Bronchial smooth muscle cell (primary cell): ENCODE measurements at places on chromosomes 4 and X. TPM values are rescaled to one million over a fixed set of nuclear protein-coding genes. Genes with fewer than 3 reads are reported as not detected.

SSX4 gene
- total RNA-seq: not detected in 2 replicates

SPRY1 gene
- 7.5 and 10.4 TPM in 2 replicates for total RNA-seq

DRP2 gene
- total RNA-seq: 1.9 and 2.3 TPM in 2 replicates

CCDC110 gene
- 0.95 and 2.0 TPM in 2 replicates for total RNA-seq

SPON2 gene
- total RNA-seq: 573 and 703 TPM in 2 replicates

NCAPG gene
- 1.4 and 4.7 TPM in 2 replicates for total RNA-seq
